ENCODE measurements at places on chromosomes 6 and 20.

- DNase-seq: no peak
These were observed 153.4 kb downstream of the PHACTR1 start for GRCh38 chr6:12869816-12870432.

DNA sequence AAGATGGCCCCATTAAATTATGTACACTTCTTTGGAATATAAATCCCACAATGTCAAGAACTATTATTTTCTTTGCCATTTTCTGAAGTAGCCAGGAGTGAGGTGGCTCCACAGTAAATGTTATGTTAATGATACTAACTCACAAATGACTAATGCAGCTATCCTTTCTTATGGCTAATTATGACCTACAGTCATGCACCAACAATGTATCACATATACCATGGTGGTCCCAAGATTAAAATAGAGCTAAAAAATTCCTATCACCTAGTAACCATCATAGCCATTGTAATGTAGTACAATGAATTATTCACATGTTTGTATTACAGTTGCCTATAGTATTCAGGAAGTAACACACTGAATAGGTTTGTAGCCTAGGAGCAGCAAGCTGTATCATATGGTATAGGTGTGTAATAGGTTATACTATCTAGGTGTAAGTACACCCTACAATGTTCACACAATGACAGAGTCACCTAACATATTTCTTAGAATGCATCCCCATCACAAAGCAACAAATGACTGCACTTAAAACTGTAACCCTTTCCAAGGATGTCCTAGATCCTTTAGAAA, 15.3 kb downstream of the ECHDC1 start:
- DNase-seq: no peak

- no peak for DNase-seq
These were observed 14.5 kb upstream of the FBXO30 start for GRCh38 chr6:145829102-145829501.

- DNase-seq: no peak
These were observed 116.3 kb downstream of the PCSK2 start for GRCh38 chr20:17343091-17343490.

DNA sequence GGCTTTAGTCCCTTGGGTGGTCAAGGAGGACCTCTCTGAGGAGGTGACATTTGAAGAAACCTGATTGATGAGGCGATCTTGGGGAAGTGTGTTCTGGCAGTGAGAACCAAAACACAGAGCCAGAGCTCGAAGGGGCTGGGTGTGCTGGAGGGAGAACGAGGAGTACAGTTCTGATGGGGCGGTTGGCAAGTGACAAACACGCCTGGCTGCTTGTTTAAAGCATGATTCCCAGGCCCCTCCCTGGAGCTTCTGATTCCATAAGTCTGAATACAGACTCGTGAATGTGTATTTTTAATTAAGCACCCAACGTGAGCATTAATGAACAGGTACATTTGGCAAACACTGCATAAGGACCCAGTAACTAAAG, 886 bp upstream of the NFATC2 start:
- no peak for DNase-seq
